ENCODE measurements at places on chromosomes 1 and 21. TPM values are rescaled to one million over a fixed set of nuclear protein-coding genes. Genes with fewer than 3 reads are reported as not detected.

GRIK1 gene
- total RNA-seq, result not detected

KRTAP8-1 gene
- total RNA-seq, result not detected

PTGFRN gene
- 35.6 TPM for total RNA-seq

MYOG gene
- total RNA-seq, result not detected

VHLL gene
- not detected for total RNA-seq

LINGO4 gene
- total RNA-seq, result not detected
